Activated CD8-positive, alpha-beta memory T cell treated with anti-CD3 and anti-CD28 coated beads for 1 hour (primary cell): ENCODE measurements at places on chromosomes 4 and X.

DNA sequence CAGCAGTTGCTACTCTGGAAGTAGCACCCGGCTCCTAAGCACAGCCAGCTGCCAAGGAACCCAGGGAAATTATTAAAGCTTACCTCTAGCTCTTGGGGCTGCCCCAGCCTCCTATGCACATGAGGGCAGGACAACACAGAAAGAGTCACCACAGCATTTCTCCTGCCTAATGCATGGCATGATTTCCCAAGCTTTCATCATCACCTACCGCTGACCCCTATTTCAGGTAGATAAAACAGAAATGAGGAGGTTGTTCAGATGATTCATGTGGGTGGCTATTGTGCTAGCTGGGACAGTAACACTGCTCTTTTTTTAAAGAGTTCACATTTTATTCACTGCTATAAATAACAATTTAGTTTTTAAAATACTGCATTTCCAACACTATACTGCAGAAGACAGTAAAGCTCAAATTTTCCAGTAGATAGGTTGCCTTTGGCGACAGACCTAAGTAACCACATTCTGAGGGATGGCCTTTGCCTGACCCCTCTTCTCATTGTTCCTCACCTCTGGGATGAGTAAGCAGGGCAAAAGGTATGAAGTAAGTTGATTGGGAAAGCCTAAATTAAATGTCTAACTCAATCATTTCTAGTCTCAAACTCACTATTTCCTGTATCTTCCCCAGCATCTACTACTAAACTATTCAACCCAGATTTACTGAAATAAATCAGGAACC lies 16.7 kb downstream of the CASK start:
- DNase-seq = no peak

GRCh38 chrX:49260221-49260985 lies 4.1 kb downstream of the FOXP3 start:
- DNase-seq = no peak

DNA sequence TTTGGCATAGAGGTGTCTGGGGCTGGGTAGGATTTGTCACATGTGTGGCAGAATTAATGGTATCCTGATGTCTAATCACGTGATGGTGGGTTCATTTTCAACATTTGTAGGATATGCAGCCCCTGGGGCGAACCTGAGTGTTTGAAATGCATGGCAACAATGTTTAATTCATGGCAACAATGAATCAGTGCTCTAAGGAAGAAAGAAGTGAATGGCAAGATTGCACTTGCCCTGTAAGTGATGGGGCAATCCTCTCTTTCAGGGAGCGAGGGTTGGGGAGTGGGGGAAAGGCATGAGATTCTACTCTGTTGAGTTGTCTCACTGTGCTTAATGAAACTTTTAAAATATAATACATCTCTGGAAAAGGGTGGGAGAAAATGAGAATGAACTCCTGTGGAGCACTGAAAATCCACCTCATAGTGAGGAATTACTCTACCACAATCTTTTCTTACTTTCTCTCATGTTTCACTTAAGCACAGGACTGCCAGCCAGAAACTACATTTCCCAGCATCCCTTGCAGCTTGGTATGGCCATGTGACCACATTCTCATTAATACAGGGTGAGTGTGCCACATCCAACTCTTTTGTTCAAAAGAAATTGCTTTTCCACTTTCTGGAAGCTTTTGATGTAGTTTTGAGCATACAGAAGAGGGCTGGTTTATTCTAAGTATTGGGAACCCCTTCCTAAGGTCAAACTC lies 64.0 kb upstream of the PGM2 start:
- DNase-seq = no peak

GRCh38 chr4:105624530-105624929 lies 72.1 kb downstream of the ARHGEF38 start:
- no peak for DNase-seq

- DNase-seq = no peak
Measured at GRCh38 chr4:6153874-6154273, 46.5 kb downstream of the JAKMIP1 start.

DNA sequence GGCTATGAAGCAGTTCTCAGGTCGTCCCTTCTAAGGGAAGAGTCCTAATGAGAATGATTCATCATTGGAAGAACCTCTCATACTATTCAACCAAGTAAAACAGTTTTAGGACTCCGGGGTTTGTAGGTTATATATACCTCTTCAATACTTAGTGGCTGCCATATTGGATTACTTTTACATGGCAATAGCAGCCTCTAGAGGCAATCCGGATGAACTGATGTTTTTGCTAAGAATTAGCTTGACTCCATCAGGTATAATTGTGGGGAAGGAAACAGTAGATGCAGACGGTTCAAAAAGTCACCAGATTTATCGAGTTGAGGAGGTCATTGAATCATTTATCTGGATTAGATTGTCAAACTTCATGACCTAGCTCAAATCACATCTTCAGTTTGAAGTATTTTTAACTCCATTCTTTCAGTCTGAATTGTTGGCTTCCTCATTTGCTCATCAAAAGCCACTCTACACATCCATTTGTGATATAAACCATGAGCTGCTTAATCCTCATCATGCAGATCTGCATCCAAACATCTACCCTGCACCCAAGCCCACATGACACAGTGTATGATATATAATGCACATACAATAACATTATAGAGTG lies 28.4 kb downstream of the GUCY1B1 start:
- DNase-seq = no peak

GRCh38 chr4:148170408-148171365 lies 271.5 kb downstream of the NR3C2 start:
- DNase-seq = no peak

DNA sequence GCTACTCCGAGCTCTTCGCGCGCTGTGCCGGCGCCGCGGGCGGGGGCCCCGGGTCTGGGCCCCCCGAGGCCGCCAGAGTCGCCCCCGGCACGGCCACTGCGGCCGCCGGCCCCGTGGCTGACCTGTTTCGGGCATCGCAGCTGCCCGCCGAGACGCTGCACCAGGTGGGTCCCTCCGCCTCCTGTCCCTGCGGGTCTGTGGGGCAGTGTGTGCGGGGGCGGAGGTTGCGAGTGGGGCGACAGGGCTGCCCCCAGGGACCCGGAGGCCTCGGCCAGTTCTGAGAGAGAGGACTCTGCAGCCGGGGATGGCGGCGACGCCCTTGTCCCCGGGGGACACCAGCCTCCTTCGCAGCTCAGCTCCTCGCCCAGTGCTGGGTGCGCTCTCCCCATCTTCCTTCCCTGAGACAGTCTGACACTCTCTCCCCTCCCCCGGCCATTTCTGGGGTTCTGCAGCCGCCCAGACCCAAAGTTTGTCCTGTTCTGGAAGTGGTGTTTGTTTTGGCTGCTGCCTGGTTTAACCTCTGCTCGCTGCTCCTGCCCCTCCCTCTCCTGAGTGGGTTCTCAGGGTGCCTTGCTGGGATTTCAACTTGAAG lies 609 bp downstream of the REPS2 start:
- no peak for DNase-seq
